ENCODE measurements at places on chromosomes 3 and 15.

- no peak for DNase-seq
Observed at GRCh38 chr3:79140708-79141107, 627.1 kb downstream of the ROBO1 start.

- DNase-seq = no peak
Observed at GRCh38 chr3:189349772-189350171, 178.0 kb downstream of the TPRG1 start.

GRCh38 chr15:90789462-90789861 is 72.3 kb downstream of the BLM start:
- no peak for DNase-seq

GRCh38 chr15:43889042-43889441 is 62.2 kb downstream of the WDR76 start:
- DNase-seq = no peak

GRCh38 chr3:197297002-197297401 is 1.4 kb downstream of the DLG1 start:
- DNase-seq = no peak

DNA sequence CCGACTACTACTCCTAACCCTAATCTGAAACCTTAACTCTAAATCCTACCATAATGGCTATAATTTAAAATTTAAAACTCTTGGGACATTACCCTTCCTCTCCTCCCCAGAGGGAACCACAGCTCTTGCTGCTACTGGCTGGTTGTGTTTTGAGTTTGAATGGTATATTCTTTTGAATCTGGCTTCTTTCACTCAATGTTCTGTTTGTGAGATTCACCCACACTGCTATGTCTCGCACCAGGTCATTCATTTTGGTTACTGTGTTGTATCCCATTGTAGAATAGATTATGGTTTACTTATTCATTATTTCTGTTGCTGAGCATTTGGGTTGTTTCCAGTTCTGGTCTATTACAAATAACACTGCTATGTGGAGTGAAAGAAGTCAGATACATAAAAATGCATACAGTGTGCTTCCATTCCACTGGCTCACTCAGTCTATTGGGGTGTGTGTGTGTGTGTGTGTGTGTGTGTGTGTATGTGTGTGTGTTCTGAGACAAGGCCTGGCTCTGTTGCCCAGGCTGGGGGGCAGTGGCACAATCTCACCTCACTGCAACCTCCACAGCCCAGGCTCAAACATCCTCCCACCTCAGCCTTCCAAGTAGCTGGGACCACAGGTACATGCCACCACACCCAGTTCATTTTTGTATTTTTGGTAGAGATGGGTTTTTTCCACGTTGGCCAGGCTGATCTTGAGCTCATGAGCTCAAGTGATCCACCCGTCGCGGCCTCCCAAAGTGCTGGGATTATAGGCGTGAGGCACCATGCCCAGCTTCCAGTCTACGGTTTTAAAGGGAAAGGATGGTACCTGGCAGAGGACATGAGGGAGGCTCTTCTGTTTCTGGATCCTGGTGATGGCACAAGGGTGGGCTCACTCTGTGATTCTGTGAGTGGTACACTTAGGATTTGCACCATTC is 19.2 kb upstream of the SYNM start:
- no peak for DNase-seq

DNA sequence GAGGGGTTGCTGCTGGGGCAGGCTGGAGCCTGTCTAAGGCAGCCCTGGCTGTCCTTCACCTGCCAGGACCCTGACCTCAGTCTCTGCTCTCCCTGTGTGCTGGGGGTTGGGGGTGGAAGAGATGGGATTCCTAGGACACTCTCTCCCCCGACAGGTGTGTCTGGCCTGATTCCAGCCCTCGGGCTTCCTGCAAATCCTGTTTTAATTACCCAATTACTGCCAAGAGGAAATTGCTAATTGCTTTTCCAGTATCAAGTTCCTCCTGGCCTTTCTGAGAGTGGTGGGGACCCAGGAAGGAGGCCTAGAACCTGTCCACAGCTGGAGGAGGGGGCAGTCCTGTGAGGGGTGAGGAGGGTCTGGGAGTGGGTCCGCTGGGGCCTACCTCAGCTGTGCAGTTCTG is 15.8 kb downstream of the PLXNA1 start:
- DNase-seq = no peak

GRCh38 chr3:189588475-189589178 is 42.6 kb upstream of the TP63 start:
- no peak for DNase-seq

DNA sequence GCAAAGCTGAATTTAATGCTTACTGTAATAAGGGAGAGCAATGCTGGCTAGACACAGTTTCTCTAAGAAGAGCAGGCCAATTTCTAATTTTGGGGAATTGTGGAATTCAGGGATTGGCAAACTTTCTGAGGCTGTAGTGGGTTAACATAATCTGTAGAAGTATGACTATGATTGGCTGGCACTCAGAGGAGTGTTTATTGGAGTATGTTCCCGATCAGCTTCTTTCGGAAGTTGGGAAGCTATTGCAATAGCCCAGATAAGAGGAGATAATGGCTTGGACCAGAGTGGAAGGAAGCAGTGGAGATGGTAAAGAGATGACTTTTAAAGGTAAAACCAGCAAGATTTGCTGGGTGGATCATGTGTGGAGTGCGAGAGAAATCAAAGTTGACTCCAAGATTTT is 19.4 kb downstream of the TMOD3 start:
- DNase-seq = no peak
